ENCODE measurements at places on chromosomes 3 and 15. TPM values are rescaled to one million over a fixed set of nuclear protein-coding genes. Genes with fewer than 3 reads are reported as not detected.

CXCR6 gene
- not detected for total RNA-seq

IFT57 gene
- 41.3 TPM for total RNA-seq

PXYLP1 gene
- 0.43 TPM for total RNA-seq

ELL3 gene
- total RNA-seq: 1.5 TPM

FSIP1 gene
- 0.69 TPM for total RNA-seq

STAG1 gene
- 34.7 TPM for total RNA-seq

PRSS50 gene
- total RNA-seq: not detected

TUSC7 gene
- total RNA-seq: not detected

CELSR3 gene
- total RNA-seq: 0.22 TPM

MYO1E gene
- total RNA-seq: 19.0 TPM

ALPK3 gene
- 29.4 TPM for total RNA-seq

CLDN16 gene
- not detected for total RNA-seq

ISLR gene
- total RNA-seq: 0.11 TPM

MBD4 gene
- total RNA-seq: 33.7 TPM

GRM2 gene
- 0.09 TPM for total RNA-seq

CCR4 gene
- total RNA-seq: not detected

GOLGA6D gene
- total RNA-seq: not detected

CRYGS gene
- total RNA-seq: 1.1 TPM

SPATA16 gene
- total RNA-seq: not detected

PCBP4 gene
- 13.1 TPM for total RNA-seq

PLCB2 gene
- total RNA-seq: not detected

DAG1 gene
- total RNA-seq: 32.3 TPM

SCG5 gene
- total RNA-seq: 0.60 TPM

RTP3 gene
- total RNA-seq: not detected

P2RY13 gene
- not detected for total RNA-seq

ROPN1B gene
- total RNA-seq: not detected

CCR9 gene
- total RNA-seq: not detected

SERINC4 gene
- not detected for total RNA-seq

CCR2 gene
- total RNA-seq: not detected

TM4SF4 gene
- total RNA-seq: 0.34 TPM

Data from dermis lymphatic vessel endothelial cell (primary cell).